Islet precursor cell (in vitro differentiated cells): ENCODE measurements at places on chromosomes 6 and 20.
A peak's percentile ranks its signal among the peaks of the same experiment; 100 is the strongest.

DNA sequence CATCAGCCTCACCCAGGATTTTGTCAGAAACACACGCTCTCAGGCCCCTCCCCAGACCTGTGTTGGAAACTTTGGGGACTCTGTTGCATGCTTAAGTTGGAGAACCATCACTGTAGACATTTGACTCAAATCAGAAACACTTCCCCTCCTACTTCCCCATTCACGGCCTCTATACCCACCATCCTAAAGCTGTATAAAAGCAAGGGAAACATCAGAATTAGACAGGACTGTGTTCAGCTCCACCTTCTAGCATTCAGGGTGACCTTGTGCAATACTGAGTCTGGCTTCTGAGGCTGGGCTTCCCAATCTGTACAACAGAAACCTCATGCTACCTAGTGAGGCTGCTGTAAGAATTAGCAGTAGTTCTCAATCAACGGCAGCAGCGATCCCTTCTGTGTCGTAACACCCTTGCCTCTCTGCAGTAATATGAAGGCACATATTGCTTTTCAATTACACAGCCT, 252.3 kb downstream of the LY86 start:
- no peak for DNase-seq

DNA sequence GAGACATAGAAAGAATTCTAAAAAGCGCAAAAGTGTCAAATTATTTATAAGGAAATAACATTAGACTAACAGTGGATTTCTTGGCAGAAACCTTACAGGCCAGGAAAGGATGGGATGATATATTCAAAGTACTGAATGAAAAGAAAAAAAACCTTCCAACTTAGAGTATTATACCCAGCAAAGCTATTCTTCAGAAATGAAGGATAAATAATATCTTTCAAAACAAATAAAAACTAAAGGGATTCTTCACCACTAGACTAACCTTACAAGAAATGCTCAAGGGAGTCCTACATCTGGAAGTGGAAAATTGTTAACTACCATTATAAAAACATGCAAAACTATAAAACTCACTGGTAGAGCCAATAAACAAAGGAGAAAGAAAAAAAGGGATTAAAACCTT, 65.8 kb downstream of the SLC22A2 start:
- no peak for DNase-seq

GRCh38 chr20:48799328-48800105, 28.3 kb downstream of the PREX1 start:
- no peak for DNase-seq

GRCh38 chr6:145096846-145097245, 638.5 kb downstream of the EPM2A start:
- DNase-seq = no peak

DNA sequence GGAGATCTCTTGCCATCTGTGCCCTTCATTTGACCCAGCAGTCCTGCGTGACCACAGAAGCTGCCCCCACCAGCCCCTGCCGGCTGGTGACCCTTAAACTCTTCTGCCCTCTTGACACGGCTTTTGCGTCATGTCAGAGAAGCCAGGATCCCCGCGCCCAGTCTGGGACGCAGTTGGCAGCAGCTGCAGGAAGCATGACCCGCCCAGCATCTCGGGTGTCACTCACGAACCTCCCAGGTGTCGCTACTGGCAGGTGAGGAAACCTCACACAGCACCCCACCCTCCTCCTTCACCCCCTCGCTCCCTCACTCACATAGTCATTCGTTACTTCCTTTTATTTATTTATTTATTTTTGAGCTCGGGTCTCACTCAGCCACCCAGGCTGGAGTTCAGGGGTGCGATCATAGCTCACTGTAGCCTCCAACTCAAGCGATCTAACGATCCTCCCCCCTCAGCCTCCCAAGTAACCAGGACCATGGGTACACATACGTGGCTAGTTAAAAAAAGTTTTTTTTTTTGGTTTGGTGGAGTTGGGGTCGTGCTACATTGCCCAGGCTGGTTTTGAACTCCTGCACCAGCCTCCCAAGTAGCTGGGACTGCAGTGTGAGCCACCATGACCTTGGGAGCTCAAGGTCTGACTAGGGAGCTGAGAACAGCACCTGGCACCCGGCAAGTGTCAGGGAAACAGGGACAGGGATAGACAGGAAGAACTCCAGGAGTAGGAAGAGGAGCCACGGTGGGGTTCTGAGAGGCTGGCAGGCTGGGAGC, 14.1 kb upstream of the SPDEF start:
- no peak for DNase-seq

DNA sequence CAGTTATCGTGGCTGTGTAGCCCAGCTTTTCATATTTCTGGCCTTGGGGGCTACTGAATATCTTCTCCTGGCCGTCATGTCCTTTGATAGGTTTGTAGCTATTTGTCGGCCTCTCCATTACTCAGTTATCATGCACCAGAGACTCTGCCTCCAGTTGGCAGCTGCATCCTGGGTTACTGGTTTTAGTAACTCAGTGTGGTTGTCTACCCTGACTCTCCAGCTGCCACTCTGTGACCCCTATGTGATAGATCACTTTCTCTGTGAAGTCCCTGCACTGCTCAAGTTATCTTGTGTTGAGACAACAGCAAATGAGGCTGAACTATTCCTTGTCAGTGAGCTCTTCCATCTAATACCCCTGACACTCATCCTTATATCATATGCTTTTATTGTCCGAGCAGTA, 475 bp downstream of the OR2B6 start:
- DNase-seq = no peak

DNA sequence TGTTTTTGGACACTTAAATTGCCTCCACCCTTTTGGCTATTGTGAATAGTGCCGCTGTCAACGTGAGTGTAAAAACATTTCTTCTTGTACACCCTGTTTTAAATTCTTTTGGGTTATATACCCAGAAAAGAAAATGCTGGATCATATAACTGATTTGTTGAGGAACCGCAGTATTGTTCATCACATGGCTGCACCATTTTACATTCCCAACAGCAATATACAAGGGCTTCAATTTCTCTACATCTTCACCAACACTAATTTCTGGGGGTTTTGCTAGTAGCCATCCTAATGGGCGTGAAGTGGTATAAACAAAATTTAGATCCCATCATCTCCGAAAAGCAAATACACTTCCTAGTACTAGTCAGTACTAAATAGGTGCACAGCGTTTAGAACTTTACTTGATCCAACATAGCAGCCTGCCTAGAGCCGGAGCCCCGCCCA, 579 bp upstream of the BPHL start:
- no peak for DNase-seq

GRCh38 chr6:137432054-137432611, 62.1 kb downstream of the OLIG3 start:
- DNase-seq = no peak

DNA sequence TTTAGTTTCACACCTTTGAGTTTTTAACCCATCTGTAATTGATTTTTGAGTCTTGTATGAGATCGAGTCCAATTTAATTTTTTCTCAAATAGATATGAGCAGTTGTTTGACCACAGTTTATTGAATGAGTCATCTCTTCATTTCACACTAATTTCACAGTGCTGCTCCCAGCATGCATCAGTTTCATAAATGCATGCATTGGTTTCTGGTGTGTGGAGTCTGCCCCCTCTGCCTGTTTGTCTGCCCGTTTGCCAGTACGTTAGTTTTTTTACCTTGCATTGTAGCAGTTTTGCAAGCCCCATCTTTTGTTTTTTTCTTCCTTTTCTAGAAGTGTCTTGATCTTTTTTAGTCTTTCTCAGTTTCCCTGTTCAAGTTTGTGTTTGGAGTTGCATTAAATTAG, 11.9 kb downstream of the SLX4IP start:
- DNase-seq = no peak

DNA sequence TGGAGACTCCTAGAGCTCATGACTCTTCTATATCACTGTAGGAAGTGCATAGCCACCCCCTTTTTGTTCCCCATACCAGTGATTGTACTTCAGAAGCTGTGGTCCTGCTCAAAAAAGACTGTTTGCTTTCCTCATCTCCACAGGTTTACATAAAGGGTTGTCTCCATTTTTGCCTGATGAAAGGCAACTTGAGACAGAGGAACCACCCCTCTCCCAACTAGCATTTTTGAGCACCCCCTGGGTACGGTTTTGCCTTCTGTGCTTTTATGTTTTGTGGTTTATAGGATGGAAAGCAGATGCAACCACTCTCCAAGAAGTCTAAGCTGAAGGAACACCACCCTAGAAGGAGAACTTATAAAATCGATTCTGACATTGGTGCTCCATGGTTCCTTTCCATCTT, 127.7 kb upstream of the SUPT3H start:
- no peak for DNase-seq

DNA sequence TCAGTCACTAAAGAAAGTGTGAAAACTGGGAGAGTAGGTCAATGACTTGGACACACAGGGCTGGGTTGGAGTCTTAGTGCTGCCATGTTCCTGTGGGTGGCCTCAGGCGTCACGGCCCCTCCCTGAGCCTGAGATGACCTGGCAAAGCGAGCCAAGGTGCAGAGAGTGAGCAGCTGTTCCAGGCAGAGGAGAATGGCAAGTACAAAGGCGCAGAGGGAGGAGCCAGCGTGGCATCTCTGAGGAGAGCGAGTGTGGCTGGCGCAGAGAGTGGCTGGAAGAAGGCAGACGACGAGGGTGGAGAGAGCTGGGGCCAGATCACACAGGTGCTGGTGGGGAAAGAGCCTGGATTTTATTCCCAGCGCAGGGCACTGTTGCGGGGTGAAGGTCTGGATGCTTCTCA, 20.6 kb upstream of the CHMP4B start:
- peak; percentile 49 for DNase-seq

- DNase-seq = no peak
Measured at GRCh38 chr20:61846074-61846473, 219.6 kb downstream of the TAF4 start.
